ENCODE measurements at places on chromosomes 1 and 21. TPM values are rescaled to one million over a fixed set of nuclear protein-coding genes. Genes with fewer than 3 reads are reported as not detected.

Gene WDR64
- total RNA-seq: 0.14 TPM

Gene PADI2
- 0.08 TPM for total RNA-seq

Gene FOXO6
- not detected for total RNA-seq

Gene AMY1B
- total RNA-seq: not detected

- DNase-seq: peak; percentile 29
These were observed 30.9 kb downstream of the PDE9A start for GRCh38 chr21:42684109-42684916.

DNA sequence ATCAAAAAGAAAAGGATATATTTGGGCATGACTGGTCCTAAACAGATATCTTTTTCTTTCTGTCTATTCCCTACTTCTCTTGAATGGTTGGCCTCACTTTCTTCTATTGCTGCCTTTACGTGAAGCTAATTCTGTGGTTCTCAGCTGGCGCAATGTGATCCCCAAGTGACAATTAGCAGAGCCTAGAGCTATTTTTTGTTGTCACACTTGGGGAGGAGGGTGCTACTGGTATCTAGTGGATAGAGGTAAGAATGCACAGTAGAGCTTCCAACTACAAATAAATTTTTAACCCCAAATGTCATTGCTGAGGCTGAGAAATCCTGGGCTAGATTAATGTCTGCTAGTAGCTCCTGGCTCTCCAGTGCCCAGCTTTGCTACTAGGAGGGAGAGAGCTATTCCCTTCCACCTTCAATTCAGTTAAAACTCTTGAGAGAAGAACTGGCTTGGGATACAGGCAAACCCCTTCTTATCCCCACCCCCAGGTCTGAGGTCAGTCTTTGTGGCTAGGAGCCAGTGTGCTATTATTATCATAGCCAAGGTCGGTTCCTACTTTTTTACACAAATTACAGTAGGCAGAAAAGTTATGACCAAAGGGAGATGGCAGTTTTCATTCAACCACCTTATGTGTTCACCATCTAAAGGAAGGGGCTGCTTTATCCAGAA, 102.1 kb downstream of the SNX7 start:
- DNase-seq: no peak

DNA sequence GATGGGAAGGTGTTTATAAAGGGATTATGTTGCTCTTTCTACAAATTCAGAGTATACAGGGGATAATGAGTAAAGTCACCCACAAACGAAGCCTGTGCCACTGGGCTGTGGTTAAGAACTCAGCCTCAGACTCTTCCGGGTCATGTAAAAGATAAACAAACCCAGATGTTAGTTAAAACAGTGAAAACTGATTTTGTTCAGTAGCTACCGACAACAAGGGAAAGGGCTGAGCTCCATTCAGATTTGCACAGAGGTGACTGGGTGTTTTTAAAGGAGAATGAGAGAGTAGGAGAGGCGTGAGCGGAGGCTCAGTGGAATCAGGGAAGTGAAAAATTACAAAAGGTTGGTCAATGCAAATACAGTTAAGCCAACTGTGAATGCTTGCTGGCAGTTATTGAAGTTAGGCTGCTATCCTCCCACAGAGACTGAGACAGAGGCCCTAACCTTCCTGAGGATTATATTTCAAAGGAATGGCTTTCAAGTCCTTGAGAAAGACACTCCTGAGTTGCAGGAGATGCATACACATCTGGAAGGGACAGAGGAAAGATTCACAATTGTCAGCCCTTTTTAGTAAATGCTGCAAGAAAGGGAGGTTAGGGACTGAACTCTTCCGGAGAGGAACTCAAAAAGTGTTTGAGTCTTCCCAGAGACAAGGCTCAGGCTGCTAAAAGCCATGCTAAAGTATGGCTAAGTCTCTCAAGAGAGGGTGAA, 29.9 kb upstream of the SAMD13 start:
- no peak for DNase-seq

DNA sequence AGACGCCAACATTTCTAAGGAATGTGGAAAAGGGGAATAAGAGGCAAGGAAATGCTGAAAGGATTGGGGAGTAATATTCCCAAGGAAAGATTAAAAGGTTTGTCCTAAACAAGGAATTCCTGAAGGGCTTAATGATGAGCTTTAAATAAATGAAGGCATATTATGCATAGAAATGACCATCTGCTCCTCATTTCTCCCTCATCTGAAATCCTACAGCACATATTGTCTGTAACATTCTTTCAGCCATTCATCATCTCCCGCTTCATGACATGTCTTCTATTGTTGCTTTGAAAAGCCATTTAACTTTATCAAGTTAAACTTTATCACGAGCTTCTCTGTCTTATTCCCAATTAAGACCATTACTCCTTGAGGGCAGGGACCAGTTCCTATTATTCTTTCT, 608.7 kb upstream of the PLXNA2 start:
- DNase-seq: no peak

GRCh38 chr1:35605071-35605866, 32.2 kb downstream of the TFAP2E start:
- DNase-seq: no peak

- DNase-seq: no peak
These were observed 373.1 kb upstream of the CXADR start for GRCh38 chr21:17139696-17140095.

DNA sequence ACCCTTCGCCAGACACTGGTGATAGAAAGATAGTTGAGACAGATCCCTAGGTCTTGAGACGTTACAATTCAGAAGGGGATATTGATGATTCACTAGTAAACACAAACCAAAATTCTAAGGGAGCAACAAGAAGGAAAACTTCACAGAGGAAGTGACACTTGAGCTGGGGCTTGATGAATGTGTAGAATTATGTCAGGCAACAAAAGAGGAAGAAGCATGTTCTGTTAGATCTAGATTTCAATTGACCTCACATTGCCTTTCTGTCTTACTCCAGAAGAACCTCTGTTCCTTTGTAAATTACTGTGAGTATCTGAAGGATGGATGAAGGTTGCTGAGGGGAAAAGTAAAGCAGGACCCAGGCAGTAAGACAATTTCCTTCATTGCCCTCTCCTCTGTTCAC, 328.2 kb downstream of the KCTD3 start:
- DNase-seq: no peak

DNA sequence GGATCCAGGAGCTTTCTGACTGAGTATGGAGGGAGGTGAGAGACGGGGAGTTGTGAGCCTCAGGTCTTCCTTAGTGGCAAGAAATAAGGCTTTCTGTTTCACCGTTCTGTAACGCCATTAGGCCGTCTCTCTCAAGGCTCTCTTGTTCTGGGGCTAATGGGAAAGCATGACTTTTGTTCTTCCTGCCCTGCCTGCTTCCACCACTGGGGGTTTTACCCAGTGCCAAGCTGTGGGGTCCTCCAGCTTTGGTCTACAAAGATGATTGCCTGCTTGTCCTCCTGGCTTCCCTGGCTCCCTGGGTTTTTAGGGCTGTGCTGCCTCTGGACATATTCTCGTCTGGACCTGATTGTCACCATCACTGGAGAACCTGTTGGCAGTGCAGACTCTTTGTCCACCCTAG, 74.8 kb upstream of the TINAGL1 start:
- no peak for DNase-seq

DNA sequence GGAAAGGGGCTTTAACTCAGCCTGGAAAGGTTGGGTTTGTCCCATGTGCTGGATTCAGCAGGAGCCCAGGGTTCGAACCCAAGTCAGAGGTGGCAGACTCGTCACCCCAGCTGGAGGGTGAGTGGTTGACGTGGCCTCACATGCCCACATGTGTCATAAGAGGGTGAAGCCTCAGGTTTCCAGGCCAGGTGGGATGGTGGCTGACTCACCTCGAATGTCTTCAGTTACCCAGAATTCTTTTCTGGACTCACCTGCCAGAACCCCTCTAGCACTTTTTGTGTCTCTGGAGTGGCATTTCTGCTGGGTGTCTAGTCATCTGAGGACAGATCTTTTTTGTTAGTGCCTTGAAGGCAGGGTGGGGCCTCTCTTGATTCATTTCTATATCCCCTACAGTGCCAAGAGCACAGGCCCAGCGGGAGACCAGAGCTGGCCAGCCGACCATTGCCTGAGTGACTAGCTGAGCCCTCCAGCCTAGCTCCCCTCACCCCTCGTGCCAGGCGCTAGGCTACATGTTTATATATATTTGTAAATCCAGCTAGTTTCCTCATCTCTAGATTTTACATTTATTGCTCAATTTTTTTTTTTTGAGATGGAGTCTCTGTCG, 28.1 kb downstream of the IL6R start:
- peak; percentile 63 for DNase-seq

DNA sequence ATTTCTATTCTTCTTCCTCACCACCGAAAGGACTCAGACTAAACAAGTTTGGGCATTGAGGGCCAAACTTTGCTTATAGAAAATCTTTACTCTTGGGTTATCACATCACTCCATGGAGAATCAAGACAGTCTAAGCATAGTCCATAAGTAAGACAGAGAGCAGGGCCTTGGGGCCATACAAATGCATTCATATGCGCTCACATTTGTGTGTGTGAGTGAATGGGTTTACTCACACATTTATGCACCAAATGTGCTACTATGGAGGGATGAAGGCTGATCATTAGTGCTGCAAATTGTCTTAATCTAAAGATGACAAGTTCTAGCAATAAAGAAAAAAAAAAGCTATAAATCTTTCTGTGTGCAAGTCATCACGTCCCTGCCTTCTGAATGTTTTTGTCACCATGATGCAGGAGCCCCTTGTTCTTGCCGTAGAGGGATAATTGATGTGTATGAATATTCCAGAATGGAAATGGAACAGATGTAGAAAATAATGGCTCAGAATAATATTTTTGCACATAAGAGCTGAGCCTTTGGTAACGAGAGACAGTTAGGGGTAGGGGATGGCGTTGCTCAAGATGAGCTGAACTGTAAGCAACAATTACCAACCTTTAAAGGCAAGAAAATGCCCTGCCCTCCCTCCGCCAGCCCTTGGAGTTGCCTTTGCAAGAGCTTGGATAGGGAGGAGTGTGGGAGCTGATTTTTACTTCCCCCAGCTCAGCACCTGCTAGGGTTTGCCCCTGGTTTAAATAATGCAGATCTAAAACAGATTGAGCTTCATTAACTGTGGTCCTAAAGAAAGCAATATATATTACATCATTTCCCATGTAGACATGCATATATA, 52.3 kb upstream of the IKBKE start:
- no peak for DNase-seq

DNA sequence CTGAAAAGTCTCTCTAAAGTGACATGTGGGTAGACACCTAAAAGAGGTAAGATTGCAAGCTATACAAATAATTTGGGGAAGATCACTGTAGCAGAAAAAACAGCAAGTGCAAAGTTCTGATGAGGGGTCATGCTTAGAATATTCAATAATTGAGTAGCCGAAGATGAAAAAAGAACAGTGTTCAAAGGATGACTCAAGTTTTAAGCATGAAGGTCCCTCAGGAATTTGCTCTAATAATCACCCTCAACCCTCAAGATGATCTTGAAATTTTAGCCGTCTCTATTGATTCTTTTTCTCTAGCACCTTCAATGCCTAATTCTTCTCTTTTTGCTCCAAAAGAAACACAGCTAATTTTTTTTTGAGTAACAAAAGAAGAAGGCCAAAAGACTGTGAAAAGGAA, 190.6 kb upstream of the ZNHIT6 start:
- no peak for DNase-seq

DNA sequence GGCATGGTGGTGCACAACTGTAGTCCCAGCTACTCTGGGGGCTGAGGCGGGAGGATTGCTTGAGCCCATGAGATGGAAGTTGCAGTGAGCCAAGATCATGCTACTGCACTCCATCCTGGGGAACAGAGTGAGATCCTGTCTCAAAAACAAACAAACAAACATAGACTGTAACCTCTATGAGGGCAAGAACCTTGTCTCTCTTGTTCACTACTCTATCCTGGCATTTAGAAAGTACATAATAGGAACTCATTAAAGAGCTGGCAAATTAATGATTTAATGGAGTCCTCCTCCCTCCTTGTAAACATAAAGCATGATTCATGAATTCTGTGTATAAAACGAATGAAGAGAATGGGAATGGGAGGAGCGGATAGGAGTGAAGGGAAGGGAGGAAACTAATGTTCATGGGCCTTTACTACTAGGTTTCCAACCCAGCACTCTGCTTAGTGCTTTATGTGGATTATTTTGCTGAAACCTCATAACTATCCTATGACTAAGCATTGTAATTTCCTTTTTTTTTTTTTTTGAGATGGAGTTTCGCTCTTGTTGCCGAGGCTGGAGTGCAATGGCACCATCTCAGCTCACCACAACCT, 8.6 kb downstream of the LMOD1 start:
- no peak for DNase-seq

GRCh38 chr21:41481191-41481590, 26.8 kb downstream of the TMPRSS2 start:
- DNase-seq: no peak

GRCh38 chr1:173573596-173573995, 29.3 kb downstream of the SLC9C2 start:
- DNase-seq: no peak

DNA sequence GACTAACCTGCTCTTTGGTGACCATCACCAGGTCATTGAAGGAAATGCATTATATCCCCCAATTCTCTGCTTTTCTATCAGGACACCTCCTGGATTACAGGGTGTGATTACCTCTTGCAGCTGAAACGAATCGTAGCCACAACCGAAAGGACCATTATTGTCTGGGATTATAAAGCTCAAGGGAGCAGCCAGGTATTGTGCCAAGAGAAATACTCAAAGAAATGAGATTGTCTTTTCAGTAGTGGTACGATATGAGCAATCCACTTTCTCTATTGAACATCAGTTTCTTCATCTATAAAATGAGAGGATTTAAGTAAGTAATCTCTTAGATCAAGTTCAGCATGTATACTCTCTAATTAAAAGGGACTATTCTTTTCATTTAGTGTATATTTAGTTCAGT, 27.3 kb downstream of the WDR64 start:
- DNase-seq: no peak

GRCh38 chr21:42733874-42734273, 80.5 kb downstream of the PDE9A start:
- no peak for DNase-seq

DNA sequence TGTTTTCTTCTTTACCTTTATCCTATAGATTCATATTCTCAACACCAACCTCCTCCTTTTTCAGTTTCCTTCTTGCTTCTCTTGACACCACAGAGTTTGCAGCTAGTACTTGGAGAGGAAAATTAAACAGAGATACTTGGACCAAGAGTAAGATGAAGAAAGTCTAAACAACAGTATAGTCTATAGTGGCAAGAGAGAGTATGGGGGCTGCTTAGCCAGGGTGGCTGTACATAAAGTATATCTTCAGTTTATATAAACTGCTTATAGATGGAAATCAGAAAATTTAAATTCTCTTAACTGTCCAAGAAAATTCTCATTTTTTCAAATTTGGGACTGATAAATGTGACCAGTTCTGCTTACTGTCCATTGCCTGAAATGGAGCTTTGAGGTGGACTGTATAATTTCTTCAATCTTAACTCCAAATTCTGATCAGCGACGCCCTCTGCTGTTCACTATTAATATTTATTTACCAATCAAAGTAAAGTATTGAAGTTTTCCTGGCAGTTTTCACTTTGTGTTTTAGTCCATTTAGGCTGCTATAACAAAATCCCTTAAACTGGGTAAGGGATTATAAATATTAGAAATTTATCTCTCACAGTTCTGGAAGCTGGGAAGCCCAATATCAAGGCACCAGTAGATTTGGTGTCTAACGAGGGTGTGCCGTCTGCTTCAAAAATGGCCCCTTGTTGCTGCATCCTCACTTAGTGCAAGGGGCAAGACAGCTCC, 14.8 kb upstream of the METTL18 start:
- DNase-seq: peak; percentile 9
